ENCODE measurements at places on chromosomes 5 and 9.

DNA sequence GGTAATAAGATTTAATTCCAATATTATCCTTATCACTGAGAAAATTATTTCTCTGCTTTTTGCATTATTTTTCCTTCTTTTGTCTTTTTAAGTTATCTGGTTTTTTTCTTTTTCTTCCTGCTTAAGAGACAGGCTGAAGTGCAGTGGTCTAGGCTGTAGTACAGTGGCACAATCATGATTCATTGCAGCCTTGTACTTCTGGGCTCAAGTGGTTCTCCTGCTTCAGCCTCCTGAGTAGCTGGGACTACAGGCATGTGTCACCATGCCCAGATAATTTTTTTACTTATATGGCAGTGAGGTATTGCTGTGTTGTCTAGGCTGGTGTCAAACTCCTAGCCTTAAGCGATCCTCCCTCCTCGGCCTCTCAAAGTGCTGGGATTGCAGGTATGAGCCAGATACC is 93.9 kb downstream of the SLC44A1 start:
- DNase-seq = no peak

GRCh38 chr5:149932445-149933350 is 11.9 kb downstream of the PDE6A start:
- no peak for DNase-seq

DNA sequence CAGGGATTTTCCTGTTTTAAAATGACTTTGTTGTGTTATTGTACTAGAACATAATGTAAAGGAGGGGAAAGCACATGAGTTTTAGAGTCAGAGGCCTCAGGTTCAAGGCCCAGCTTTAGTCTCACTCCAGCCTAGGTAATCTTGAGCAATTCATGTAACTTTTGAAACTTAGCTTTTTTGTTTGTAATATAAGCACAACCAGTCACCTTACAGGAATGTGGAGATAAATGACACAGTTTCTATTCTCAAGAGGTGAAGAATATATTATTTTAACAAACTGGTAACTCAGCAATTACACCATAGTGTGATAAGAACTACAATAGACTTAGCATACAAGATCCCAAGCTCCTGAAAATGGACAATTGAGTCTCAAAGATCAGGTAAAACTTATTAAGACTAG is 51.2 kb downstream of the ADAMTS19 start:
- DNase-seq = no peak

DNA sequence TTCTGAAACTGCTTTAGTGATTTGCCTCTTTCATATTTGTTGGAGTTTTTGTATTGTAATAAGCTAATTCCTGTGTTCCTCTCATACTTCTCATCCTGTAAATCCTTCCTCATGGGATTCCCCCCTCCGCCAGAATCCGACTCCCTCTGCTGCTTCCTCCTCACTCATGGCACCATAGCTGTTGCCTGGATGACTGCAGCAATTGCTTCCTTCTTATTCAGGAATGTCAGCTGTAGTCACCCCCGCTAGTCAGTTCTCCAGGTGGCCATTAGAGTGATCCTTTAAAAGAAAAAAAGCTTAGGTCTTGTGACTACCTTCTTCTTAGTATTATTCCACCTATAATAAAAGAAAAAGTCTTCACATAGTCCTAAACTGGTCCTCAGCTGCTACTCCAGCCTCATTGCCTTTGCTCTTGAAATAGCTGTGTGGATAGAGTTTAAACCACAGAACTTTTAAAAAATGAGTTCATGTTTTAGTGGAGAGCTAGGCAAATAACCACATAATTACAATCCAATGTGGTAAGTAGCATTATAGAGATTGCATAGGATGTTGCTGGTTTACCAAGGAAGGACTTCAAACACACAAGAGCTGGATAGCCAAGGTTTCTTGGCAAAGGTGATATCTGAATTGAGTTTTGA is 227.3 kb downstream of the KDM4C start:
- no peak for DNase-seq

Data from activated T-cell treated with anti-CD3 and anti-CD28 coated beads, Interleukin-2, amount 50 U/mL, for 72 hours (primary cell).